ENCODE measurements at places on chromosomes 1 and 21.

GRCh38 chr1:41719590-41719989, 199.1 kb downstream of the HIVEP3 start:
- no peak for DNase-seq

GRCh38 chr1:21291184-21291583, 921 bp upstream of the ECE1 start:
- no peak for DNase-seq

- no peak for DNase-seq
Measured at GRCh38 chr1:201217146-201217545, 26.5 kb downstream of the IGFN1 start.

DNA sequence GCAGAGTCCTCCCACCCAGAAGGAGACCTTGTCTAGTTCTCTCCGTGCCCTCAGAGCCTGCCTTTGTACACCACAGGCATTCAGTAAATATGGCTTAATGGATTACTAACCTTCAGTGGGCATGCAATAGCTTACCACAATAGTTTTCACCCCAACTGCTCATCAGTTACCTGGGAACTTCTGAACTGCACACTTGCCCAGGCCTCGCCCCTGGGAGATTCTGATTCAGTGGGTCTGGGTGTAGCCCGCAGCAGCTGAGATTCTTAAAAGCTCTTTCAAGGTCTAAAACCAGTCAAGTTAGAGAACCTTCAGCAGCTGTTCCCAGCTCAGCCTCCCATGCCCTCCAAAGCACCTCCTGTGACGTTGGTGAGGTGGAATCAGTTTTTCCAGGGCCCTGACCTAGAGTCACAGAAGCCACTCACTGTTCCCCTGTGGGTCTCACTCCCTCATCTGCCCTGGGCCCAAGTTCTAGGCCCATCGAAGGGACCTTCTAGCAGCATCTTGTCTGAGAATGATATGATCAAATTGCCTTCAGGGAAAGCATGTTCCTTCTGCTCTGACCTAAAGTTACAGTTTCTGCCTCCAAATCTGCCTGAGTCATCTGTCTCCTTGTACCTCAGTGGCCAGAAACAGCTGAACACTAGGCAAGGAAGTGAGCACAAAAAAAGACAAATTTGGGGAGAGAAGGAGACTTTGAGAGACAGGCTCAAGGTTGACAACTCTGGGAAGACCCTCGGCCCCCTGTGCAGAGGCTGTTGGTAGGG, 10.8 kb downstream of the ASAP3 start:
- no peak for DNase-seq

DNA sequence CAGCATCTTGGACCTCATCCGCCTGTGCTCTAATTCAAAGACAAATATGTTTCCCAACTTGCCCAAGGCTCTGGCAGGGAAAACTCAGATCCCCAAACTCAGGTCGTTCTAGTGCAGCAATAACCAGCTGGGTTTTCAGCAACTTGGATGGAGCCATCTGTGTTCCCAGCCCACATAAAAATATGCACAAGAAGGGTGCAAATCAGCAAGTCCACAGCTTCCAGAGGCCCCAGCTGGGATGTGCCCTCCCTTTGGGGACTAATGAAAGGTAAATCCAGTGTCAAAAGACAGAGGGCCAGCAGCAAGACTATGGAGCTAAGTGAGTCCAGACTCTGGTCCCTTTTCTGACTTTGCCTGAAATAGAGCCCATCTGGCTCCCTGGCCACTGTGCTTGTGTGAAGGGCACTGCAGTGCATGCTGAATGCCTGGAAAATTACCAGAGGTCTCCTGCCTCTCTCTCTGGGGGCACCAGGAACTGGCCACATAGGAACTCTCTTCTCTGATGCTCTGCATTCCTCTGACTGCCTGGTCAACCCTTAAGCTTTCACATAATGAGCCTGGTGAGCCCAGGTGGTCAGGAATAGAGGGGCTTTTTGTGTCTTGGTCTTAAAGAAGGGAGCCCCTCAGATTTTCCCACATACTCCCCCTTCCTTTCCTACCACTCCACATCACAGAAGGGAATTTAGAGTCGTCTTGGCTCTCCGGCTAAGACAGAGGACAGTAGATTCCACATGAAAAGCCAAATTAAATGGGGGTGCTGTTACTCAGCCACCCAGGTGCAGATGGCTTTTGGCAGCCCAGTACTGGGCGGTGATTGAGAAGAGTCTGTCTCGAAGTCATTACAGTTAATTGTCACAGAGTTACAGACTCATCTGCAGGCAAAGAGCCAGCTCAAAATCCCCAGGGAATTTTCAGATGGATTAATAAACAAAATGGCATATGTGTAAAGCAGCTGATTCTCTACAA, 88.1 kb upstream of the C1orf21 start:
- no peak for DNase-seq

DNA sequence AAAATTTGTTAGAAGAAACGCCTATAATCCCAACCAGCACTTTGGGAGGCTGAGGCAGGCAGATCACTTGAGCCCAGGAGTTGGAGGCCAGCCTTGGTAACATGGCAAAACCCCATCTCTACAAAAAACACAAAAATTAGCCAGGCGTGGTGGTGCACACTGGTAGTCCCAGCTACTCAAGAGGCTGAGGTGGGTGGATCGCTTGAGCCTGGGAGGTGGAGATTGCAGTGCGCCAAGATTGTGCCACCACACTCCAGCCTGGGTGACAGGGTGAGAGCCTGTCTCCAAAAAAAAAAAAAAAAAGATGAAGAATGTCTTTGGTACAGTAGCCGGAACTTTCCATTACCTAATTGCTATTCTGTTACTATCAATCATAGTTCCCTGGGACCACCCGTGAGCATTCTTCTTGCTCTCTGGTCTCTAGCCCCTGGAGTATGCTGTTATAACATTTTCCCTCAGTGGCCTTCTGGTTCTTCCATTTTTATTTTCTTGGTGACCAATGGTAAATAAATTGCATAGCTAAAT, 43.4 kb downstream of the WASF2 start:
- DNase-seq, result no peak

DNA sequence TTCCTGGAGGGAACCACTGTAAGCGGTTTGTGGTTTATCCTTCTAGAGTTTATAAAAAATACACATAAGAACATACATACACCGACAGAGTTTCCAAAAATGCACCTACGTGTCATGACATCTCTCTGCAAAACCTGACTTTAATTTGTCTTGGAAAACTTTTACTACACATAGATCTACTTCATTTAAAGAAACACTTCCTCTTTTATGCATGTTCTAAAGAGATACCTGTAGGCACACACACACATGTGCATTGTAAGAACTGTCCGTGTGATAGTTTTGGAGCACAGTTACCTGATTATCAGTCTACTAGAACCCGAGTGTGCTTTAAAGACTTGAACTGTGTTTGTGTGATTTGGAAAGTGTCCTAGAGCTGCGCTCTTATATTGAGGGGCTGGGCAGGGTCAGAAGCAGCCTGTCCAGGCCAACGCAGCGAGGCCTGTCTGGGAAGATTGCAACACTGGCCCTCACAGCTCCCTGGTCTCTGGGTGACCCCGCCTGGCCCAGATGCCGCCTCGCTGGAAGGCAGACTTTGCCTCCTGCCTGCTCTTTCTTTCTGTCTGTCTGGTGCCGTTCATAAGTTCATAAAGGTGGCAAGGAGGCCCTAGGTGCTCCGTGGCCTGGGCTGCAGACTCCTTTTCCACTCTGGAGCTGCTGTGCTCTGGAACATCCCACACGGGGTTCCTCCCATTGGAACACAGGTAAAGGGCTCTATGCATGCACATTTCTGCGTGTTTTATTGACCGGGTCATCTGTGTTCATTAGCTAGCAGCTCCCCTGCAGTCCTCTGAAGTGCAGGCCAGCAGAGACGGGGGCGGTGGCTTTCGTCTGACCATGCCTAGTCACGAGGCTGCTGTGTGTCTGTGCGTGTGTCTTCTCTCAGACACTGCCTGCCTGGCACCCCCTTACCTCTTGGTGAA, 46.3 kb downstream of the AGPAT3 start:
- no peak for DNase-seq

GRCh38 chr21:31343680-31344480, at the start of gene TIAM1:
Gene TIAM1, minus strand, starts transcription at chr21:31344261. Its CDS starts 77,289 bp downstream, at chr21:31266972.
- no peak for DNase-seq

- no peak for DNase-seq
Measured at GRCh38 chr1:168801032-168801745, 72.2 kb upstream of the DPT start.

DNA sequence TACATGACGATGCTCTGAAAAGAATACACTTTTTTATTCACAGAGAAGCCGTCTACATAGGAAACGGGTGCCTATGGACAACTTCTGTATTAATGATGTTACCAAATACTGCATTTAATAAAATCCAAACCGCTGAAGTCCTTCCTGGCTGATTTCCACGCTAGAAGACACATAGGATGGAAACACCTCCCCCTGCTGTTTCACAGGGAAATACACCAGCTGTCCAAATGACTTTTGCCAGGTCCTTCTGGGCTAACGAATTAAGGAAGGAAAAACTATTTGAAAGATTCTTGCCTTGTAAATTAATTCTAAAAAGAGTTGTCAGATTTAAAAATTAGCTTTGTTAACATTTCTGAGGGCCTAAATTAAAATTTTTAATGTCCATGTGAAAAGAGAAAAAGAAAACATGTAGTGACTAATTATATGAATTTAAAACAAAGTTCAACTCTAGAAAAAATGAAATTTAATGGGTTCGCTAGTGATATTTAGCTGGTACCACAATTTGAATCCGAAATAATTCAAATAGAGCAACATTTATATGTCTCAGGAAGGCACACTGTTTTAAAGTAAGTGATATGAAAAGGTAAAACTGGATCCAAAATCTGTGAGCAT, 146.0 kb downstream of the RERE start:
- no peak for DNase-seq

DNA sequence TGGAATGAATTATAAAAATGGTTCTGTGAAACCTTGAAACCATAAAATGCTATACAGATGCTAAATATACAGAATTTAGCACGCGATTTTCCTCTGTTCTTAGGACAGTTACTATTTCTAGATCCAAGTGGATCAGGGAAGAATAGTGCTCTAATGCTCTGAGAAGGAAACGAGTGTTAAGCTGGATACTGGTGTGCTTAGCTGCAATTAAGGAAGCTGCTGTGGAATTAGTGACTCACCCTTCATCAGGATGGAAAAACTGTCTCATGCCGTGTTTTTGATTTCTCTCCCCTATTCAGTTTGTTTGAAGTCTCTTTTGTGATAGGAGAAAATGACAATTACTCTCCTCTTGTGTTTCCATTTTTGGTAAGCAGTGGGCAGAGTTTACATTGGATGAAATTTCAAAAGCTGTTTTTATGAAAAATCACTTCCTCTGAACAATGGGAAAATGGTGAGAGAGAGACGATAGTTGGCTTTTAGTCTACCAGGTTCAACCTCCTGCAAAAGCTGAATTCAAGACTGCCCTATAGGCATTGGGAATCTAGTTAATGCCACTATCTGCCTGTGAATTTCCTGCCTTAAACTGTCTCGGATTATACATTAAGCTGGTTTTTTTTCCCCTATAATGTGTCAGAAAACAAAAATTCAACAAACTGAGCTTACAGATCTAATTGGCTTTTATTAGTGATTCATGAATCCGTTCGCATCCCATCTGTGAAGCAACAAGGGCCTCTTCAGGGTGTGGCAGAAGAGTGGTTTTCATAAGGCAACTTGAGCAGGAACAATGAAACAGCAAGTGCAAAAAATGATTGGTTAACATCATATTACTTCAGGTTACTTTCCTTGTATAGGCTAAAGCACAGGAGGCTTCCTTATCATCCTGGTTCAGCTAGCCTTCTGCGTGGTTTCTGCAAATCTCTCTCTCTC, 179.8 kb downstream of the ST6GALNAC3 start:
- DNase-seq, result no peak

DNA sequence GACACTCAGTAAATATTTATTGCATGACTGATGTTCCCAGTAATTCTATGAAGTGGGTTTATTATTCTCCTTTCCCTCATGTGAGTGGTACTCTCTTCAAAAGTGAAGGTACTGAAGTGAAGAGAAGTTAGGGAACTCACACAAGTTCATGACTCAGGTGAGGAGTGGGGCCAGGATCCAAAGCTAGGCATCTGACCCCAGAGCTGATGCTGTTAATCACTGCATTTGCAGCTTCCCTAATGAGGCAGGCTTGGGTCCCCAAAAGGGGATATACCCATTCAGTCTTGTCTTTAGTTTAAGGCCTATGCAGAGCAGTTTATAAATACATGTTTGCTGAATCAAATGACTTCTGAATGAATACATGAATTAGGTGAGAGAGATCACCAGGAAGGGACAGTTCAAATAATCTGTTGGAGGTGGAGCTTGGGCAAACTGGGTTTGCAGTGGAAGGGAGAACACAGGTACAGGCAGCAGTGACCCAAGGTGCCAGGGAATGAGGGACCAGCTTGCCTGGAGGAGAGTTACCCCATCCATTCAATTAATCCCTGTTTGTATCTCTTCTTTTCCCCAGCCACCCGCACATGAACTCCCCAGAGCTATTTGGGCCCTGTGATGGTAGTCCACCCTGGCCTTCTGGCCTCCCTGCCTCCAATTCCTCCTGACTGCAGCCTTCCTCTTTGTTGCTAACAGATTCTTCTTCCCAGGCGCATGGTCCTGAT, 2.0 kb downstream of the CD58 start:
- no peak for DNase-seq

GRCh38 chr1:32972814-32973428, 8.3 kb upstream of the RNF19B start:
- no peak for DNase-seq

- DNase-seq, result no peak
Measured at GRCh38 chr1:29355375-29355774, 119.1 kb downstream of the PTPRU start.

GRCh38 chr1:158146739-158147138, 34.0 kb upstream of the CD1D start:
- DNase-seq, result no peak

- DNase-seq, result no peak
Measured at GRCh38 chr1:54124472-54124871, 28.3 kb downstream of the CDCP2 start.

DNA sequence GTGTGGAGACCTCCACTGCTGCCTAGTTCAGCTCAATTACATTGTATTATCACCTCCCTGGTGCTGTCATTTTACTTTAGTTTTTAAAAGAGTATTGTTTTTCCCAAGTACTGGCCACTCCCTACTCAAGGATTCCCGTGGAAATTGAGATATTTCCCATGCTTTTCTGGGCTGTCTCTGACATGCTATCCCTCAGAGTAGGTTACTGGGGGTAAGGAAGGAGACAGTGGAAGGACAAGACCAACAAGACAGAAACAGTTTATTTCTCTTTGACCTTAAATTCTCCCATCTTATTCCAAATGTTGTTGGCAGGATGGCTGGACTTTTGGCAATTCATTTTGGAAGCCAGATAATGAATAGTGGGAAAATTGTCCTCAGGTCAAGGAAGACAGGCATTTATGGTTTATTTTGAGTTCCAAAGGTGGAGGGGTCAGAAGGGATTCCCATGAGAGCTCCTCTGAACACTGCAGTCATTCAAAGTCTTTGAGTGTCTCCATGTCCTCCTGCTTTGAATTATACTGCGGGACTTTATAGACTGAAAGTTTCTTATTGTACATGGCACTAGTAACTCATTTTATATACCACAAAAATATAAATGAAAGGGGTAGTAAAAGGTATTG, 20.3 kb downstream of the RGS5 start:
- no peak for DNase-seq

DNA sequence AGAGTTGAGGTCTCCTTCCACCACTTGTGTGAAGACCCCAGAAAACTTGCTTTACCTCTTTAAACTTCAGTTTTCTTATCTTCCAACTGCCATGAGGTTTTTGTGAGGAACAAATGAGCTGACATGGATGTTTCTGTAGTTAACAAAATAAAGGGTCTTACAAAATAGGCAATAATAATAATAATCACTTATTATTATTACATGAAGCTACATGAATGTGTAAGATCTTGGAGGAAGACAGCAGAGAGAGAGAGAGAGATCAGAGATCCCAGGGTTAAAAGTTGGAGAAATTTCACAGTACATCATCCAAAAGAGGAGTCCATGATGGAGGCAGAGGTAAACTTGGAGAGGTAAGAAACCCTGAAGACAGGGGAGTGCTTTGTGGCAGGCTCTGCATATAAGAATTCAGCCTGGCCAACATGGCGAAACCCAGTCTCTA, 10.7 kb downstream of the RCC1 start:
- no peak for DNase-seq
